Astrocyte of the hippocampus (primary cell): ENCODE measurements at places on chromosomes 4 and X.

DNA sequence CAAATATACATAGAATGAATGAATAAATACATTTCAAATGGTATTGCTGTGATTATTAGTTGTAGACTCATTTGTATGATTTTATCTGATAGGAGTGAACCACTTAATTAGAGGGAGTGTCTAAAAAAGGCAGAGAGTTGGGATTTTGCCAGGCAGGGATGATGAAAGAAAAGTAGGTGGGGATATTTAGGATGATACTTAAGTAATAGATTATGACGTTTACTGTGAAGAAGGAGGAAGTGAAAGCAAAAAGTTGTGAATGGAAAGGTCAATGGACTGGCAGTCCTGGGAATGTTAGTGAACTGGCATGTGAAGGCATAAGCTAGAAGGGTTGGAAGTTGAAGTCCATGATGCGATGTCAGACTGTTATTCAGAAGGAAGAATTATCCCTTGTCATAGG lies 917.1 kb downstream of the RAPGEF2 start:
- no peak for DNase-seq

- peak; percentile 29 for DNase-seq
Measured at GRCh38 chr4:121358473-121358872, 22.3 kb downstream of the QRFPR start.

DNA sequence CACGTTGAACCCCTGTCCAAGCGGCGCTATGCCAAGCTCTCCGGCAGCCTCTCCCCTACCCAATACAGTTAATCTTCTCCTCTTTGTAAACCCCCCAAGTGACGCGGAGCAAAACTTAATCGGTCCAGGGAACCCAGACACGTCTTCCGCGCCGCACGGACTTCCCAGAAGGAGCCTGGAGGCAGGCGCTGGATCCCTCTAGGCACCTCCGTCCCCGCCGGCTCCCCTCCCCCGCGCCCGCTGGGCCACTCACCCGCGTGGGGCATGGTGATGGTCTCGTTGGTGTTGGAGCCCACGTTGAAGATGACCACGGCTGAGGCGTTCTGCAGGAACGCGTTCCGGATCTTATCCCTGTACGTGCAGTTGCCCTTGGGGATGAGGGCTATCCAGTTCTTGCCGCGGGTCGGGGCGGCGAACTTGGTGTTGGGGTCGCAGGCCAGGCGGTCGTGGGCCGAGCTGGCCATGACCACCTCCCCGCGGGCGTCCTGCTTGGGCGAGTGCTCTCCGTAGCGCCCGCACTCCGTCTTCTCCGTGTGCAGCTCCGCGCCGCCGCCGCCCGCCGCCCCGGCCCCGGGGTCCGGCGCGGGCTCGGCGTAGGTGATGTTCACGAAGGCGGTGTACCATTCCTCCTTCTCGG lies 1.1 kb downstream of the RNF150 start:
- peak; percentile 61 for DNase-seq

- DNase-seq: no peak
Measured at GRCh38 chrX:16033331-16033730, 90.0 kb upstream of the GRPR start.

DNA sequence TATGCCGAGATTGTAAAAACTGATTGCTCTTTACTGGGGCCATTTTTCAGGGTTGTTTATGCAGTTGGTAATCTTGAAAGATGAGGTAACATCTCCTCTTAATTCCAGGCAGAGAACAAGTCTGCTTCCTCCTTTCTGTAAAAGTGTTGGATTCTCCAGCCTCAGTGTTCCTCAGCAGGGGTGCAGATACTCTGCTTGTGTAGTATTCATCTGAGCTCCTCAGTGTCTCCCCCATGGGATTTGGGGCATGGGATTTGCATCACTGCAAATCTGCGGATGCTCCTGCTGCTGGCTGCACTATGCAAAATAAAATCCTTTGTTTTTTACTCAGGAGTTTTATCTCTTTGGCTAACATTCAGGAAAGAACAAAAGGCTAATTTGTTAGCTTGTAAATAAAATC lies 104.9 kb upstream of the ATP8A1 start:
- DNase-seq: no peak

DNA sequence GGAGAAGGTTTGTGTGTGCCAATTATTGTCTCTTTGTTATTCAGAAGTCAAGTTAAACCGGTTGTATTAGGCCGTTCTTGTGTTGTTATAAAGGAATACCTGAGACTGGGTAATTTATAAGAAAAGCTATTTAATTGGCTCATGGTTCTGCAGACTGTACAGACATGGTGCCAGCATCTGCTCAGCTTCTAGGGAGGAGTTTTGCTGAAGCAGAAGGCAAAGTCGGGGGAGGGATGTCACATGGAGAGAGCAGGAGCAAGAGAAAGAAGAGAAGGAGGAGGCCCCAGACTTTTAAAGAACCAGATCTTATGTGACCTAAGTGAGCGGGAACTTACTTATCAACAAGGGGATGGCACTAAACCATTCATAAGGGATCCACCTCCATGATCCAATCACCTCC lies 349.3 kb upstream of the PCDH18 start:
- no peak for DNase-seq

- DNase-seq: peak; percentile 65
Measured at GRCh38 chrX:56564164-56564885, 898 bp downstream of the UBQLN2 start.

GRCh38 chr4:174860588-174860987 lies 31.5 kb upstream of the GLRA3 start:
- DNase-seq: no peak

GRCh38 chrX:24169211-24169610 lies 19.7 kb downstream of the ZFX start:
- no peak for DNase-seq

GRCh38 chrX:103376118-103376978 lies at the start of gene BEX3:
TSS of gene BEX3 (plus strand) at chrX:103376538. CDS start at chrX:103377522, 984 bp downstream.
- DNase-seq: peak; percentile 78
